ENCODE measurements at places on chromosomes 12 and 14.

GRCh38 chr14:88628033-88628432 is 65.2 kb downstream of the ZC3H14 start:
- DNase-seq, result no peak

- no peak for DNase-seq
Observed at GRCh38 chr12:57157588-57158173, 10.3 kb upstream of the LRP1-AS start.

- DNase-seq, result no peak
Observed at GRCh38 chr12:15001733-15002382, 29.0 kb downstream of the PDE6H start.

DNA sequence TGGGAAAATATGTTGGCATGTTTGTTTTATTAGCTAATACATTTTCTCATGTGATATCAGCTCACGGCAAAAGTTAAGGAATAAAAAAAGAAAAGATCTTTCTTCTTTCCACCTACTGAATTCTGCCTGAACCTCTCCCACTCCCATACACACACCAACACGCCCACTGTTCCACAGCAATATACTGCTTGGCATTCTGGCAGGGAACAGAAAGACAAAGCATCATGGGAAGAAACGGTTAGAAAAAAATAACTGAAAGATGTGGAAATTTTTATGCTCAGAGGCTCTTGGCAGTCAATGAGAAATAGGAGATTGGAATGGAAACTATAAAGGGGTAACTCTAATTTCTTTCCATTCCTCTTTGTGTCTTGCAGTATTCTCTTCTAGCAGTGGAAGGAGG is 268.5 kb downstream of the FOXG1 start:
- no peak for DNase-seq

DNA sequence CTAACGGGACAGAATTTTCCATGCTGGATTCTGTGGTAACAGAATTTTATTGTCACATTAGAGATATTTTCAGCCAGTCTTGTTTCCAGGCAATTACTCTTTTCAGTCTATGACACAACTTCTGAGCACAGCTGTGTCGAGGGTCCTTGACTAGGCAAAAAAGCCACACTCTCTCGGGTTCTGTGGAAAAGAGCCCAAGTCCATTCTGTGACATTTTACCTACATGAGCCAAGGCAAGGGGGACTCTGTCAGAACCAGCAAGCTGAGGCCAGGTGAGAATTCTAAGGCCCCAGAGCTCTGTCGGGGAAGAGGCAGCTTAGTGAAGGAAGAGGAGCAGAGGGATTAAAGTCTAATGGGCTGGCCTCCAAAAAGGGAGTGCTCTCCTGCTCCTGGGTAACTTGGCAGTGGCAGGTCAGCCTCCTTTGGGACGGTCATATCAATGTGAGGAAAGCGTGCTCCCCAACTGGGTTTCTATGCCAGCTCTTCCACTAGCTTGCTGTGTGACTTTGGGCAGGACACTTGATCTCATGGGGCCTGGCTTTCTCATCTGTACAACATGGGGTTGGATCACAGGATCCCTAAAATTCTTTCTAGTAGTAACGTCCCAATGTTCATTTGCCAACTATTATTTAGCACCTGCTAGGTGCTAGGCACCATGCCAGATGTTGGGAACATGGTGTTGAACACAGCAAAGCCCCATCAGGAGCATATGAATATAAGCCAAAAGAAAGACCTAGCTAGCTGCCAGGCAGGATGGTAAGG is 16.0 kb upstream of the RIC8B start:
- DNase-seq, result no peak
